ENCODE measurements at places on chromosomes 3 and 15. TPM values are rescaled to one million over a fixed set of nuclear protein-coding genes. Genes with fewer than 3 reads are reported as not detected.

DNA sequence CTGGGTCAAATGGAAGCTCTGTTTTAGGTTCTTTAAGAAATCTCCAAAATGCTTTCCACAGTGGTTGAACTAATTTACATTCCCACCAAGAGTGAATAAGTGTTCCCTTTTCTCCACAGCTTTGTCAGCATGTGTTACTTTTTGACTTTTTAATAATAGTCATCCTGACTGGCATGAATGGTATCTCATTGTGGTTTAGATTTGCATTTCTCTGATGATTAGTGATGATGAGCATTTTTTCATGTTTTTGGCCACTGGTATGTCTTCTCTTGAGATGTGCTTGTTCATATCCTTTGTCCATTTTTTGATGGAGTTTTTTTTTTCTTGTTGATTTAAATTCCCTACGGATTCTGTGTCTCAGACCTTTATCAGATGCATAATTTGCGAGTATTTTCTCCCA, 745.0 kb upstream of the BCHE start:
- DNase-seq: no peak

GRCh38 chr3:194935061-194935460, 249.4 kb downstream of the FAM43A start:
- DNase-seq: no peak

DNA sequence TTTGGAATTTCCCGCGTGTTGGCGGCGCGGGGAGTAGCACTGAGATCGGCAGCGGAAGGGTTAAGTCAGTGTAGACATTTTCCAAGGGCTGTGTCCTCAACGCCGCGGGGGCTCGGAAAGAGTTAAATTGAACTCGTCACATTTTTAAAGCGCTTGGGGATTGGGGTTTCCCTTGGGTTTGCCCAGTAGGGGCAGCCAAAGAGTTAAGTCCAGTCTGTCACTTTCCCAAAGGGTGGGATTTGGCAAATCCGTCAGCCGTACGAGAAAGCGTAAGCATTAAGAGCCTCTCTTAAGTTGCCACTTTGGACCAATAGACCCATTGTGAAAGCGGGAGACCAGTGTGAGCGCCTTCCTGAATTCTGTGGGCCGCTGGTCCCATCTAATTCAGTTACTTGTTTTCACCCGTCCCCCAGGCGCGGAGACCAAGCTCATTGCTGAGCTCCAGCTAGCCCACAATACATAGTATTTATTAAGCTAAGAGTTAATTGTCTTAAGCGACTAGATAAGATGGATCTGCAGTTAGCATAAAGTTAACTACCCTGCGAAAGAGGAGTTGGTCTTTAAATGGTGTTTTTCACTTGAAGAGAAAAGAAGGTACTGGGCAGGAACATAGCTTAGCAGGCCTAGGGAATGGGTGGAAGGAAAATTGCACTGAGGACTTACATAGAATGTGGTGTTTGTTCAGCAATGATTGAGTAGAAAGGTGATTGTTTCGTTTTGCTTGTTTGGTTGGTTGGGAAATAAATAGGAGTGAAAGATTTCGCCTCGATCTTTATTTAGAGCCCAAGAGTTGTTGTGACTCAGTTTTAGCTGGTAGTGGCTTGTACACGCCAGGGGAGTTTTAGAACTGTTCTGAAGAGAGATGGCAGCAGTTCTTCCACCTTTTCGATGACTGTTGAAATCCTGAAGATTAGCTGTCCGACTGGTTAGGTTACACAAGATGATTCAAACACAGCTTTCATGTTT, 932 bp downstream of the ARL8B start:
- peak; percentile 68 for DNase-seq

- DNase-seq: no peak
Observed at GRCh38 chr3:67118635-67119034, 120.5 kb downstream of the KBTBD8 start.

DNA sequence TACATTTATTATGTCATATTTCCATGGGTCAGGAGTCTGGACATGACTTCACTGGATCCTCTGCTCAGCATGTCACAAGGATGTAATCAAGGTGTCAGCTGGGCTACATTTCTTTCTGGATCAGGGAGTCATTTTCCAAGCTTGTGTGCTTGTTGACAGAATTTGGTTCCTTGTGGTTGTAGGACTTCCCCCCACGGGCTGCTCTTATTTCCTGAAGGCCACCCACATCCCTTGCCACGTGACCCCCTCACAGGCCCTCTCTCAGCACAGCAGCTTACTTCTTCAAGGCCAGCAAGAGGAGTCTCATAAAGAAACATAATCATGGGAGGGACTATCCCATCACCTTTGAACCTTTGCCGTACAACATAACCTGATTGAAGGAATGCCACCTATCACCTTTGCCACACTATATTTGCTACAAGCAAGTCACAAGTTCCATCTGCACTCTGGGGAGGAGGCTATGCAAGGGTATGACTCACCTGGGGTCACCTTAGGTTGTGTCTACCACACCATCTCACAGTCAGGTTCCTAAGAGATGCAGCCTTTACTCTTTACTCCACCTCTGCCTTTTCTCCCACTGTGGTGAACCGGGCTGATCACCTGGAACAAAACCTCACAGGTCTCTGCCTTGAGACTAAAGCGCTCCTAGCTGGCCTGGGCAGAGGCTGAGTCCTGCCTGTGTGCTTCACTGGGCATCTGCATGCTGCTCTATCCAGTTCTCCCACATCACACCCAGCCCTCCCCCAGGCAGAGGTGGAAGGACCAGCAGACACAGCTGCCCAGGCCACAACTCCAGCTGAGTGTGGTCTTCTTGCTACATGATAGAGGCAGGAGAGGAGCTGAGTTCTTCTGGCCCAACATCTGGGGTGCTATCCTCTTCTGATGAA, 13.5 kb downstream of the RAB6B start:
- DNase-seq: peak; percentile 9

DNA sequence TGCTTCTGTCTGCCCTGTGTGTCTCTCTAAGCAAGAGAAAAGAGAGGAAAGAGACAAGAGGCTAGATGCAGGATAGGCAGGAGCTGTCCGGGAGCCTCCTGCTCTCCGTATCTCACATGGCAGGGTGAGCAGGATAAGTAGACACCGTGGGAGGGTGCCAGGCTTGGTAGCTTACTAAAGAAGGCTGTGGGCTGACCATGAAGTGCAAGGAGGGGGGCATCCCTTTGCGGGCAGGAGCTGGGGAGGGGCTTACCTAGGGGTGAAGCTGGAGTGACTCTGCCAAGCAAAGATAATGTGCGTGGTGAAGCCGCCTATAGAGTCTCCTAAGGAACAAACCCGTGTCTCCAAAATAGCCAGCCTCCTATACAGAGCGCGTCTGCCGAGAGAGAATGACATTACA, 33.7 kb upstream of the TMC3 start:
- no peak for DNase-seq

DNA sequence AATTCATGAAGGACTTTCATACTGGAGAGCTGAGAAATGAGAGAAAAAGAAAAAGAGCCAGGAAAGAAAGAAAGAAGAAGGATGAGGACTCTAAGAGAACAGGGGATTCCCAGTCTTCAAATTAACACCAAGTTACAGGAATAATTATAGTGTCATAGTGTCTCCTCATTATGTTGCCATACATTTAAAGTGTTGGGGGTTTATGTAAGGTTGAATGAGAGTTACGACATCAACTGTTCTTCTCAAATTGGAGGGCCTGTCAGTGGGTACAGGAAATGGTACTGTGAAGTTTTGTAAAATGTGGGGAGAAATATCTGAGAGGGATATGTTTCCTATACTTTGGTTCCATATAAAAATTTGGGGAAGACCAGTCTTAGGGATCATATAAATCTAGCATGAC, 12.3 kb upstream of the CD200 start:
- no peak for DNase-seq

DNA sequence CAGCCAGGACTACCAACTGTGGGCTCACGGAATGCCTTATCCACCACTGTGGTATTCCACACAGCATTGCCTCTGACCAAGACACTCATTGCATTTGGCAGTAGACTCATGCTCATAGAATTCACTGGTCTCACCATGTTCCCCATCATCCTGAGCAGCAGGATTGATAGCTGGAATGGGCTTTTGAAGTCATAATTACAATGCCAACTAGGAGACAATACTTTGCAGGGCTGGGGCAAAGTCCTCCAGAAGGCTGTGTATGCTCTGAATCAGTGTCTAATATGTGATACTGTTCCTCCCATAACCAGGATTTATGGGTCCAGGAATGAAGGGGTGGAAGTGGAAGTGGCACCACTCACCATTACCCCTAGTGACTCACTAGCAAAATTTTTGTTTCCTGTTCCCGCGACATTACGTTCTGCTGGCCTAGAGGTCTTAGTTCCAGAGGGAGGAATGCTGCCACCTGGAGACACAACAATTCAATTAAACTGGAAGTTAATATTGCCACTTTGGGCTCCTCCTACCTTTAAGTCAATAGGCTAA, 58.6 kb upstream of the CCDC80 start:
- DNase-seq: peak; percentile 32

- DNase-seq: no peak
Observed at GRCh38 chr3:16482194-16482769, 31.2 kb downstream of the RFTN1 start.

DNA sequence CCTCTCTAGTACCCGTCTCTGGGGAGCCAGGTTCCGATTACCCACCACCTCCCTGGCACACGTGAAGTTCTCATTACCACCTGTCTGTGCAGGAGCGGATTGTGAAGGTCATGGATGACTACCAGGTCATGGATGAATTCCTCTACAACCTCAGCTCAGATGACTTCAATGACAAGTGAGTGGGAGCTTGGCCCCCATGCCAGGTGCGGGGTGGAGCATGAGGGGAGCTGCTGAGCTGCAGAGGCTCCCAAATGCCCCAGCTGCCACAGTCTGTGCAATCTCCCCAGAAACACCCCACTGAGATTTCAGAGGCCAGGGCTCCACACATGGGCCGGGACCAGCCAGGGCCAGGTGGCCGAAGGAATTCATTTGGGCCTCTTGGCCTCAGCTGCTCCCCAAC, 34.3 kb downstream of the DNAH1 start:
- DNase-seq: no peak

DNA sequence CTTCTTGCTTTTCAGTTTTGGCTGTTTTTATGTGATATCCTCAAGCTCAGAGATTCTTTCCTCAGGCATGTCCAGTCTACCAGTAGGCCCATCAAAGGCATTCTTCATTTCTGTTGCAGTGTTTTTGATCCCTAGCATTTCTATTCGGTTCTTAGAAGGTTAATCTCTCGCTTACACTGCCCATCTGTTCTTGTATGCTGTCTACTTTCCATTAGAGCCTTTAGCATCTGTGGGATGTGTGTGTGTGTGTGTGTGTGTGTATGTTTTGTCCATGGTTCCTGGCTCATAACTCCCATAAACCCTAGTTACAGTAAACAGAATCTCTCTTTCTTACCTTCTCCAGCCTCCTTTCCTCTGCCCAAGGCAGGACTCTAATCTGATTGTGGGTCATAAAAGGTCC, 5.1 kb upstream of the SLC22A13 start:
- DNase-seq: no peak

DNA sequence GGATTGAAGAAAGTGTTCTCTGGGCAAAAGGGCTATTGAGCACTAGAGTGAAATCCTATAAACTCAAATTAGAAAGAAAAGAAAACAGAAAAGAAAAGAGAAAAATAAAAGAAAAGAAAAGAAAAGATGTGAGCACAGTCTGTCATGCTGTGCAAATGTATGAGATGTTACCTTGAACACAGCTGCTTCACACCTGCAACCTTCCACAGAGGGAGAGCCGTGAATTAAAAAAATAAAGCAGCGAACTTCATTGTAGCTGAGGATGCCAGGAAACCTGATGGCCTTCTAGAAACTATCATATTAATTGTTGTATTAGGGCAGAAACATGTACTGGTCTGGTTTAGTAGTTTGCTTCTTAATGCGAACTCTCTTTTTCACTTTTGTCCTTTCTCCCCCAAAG, 88.0 kb upstream of the SATB1 start:
- DNase-seq: no peak

GRCh38 chr3:188899881-188900280, 271.9 kb upstream of the TPRG1 start:
- no peak for DNase-seq

- DNase-seq: no peak
Observed at GRCh38 chr3:184899953-184900595, 88.1 kb downstream of the VPS8 start.

DNA sequence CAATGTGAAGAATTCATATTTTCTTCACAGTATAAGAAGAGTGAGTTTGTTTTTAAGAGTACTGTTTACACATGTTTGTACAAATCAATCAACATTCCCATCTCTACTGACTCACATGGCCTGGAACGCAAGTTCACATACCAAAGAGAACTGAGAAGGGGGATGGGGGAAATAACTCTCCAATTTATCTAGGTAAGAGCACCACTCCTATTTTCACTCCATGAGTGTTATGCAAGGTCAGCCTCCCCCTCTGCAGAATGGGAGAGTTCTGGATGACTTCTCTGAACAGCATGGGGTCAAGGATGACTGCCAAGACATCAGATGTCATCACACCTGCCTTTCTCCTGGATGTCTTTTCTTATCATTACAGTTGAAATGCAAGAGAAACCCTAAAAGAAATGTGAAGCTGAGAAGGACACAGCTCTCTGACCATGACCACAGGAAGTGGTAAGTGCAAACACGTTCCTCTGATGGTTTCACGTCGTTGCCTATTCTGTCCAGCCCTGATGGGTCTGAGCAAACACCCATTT, 95.2 kb downstream of the SEMA6D start:
- DNase-seq: peak; percentile 87

DNA sequence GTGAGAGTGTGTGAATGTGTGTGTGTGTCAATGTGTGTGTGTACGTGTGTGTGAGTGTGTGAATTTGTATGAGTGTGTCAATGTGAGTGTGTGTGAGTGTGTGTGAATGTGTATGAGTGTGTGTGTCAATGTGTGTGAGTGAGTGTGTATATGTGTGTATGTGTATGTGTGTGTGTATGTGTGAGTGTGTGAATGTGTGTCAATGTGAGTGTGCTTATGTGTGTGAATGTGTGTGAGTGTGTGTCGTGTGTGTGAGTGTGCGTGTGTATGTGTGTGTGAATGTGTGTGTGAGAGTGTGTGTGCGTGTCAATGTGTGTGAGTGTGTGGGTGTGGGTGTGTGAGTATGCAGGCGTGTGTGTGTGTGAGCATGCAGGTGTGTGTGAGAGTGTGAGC, 93.5 kb upstream of the ALDH1A3 start:
- DNase-seq: no peak

GRCh38 chr3:142944342-142944741, 19.1 kb downstream of the PAQR9 start:
- DNase-seq: no peak

DNA sequence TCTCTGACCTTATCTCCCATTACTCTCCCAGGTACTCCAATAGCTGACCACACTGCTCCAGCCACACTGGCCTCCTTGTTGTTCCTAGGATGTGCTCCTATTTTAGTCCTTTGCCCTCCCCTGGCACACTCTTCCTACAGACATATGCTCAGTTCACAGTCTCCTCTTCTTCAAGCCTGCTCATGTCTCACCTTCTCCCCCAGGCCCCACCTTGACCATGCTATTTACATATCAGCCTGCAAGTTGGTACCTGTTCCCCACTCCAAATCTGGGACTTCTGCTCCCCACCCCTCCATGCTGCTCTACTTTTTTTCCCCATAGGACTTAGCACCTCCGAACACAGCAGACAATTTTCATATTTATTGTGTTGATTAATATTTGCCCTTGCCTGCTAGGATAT, 84.9 kb upstream of the BCL6 start:
- no peak for DNase-seq

- DNase-seq: no peak
Observed at GRCh38 chr3:60992395-60992794, 258.9 kb downstream of the FHIT start.

The NLGN1 gene
- total RNA-seq: 1.4 TPM

The ROPN1 gene
- not detected for total RNA-seq

The ALS2CL gene
- 17.8 TPM for total RNA-seq

The HIGD2B gene
- total RNA-seq: not detected

The ARID3B gene
- total RNA-seq: 13.3 TPM

The TMEM42 gene
- 20.1 TPM for total RNA-seq

The NEO1 gene
- total RNA-seq: 31.0 TPM

The C2CD4B gene
- 0.07 TPM for total RNA-seq

The SPTSSB gene
- 0.22 TPM for total RNA-seq

The CLDN16 gene
- 29.7 TPM for total RNA-seq

The GPR62 gene
- total RNA-seq: not detected

Data from epithelial cell of proximal tubule (primary cell).